ENCODE measurements at places on chromosomes 5 and 9.

DNA sequence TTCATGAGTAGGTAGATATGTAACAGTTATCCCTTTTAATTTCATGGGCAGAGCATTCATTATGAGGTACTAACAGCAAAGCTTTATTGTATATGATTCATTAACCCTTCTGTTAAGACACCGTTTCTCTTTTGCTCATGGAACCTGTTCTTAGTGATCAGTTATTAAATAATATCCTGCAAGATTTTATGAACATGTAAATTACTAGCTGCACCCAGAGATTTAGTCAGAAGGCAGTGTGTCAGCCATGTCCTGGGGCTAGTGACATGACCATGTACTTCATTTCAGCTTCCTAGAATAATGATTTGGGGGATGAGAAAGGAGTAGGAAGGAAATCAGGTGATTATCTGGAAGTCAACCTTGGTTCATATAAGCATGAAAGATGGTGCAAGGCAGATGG, 7.0 kb downstream of the MAST4 start:
- DNase-seq, result no peak

DNA sequence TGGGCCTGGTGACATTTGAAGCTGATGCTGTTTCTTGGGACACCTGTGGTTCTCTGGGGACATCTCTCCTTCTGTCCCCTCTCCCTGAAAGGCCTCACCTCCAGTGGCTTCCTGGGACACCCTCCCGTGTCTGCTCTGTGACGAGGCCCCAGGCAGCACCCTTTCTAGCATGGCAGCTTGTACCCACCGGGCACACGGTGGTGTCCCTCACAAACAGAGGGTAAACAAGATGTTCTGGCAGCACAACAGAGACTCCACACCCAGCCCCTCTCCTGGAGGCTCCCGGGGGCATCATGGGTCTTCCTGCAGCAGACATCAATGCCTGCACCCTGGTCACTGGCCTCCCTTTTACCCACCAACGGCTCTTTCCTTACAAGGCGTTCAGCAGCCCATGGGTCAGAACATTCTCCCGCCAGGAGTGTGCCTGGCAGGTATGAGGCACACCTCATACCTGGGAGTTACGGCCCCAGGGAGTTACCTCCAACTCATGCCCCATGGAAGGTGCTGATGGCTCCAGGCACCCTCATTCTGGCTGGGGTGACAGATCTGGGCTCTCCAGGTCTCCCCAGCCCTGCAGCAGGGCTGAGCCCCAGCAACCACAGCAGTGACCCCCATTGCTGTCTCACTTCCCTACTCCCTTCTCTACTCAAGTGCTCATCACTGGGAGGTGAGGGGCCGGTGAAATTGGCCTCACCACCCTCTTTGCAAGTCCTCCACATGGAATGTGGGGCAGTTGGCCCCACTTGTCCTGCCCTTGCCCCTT, 51.1 kb downstream of the BARX1 start:
- DNase-seq, result no peak

GRCh38 chr5:113447498-113448050, 12.8 kb upstream of the TSSK1B start:
- DNase-seq, result no peak

DNA sequence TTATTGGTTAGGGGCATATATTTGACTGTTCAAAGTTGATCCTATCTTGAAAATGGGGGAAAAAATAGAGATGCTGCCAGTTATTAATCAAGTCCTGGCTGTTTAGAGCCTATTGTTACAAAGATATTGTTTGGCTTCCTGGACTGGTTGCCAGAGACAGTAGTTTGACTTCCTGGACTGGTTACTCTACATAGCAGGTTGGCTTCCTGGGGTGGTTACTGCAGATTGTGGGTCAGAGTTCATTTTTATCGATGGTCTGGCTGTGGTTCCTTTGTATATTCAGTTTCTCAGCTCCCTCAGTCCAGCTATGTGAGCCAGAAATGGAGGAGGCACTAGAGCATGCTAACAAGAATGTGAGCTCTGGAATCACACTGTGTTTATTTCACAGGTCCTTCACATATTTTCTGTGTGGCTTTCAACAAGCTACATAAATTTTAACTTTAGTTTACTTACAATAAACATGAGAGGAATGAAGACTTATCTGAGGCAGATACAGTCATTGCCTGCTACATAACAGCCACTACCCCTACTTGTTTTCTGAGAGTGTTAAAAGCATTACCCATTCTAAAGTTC, 137.6 kb downstream of the TRPM3 start:
- no peak for DNase-seq

- peak; percentile 71 for DNase-seq
Observed at GRCh38 chr9:120926397-120926928, at the start of gene TRAF1. TRAF1 (minus strand) TSS chr9:120926796; CDS start chr9:120926075, 721 bp downstream.

- DNase-seq, result no peak
Observed at GRCh38 chr5:95069948-95070347, 214.9 kb downstream of the MCTP1 start.

DNA sequence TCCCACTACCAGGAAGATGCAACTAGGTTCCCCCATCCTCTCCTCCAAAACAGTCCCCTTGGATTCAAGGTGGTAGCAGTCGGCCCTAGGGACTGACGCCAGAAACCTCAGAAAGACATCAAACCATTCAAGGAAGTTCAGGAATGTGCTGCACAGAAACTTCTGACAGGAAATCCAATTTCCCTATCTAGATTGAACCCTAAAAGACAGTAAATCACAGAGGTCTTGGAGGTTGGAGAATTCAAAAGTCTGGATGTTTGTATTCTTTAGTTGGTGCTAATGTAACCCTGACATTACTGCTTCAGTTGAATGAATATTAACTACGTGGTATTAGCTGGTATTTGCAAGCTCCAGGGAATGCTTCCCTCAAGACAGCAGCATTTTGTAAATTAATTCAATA, 125.3 kb downstream of the SYK start:
- peak; percentile 23 for DNase-seq

DNA sequence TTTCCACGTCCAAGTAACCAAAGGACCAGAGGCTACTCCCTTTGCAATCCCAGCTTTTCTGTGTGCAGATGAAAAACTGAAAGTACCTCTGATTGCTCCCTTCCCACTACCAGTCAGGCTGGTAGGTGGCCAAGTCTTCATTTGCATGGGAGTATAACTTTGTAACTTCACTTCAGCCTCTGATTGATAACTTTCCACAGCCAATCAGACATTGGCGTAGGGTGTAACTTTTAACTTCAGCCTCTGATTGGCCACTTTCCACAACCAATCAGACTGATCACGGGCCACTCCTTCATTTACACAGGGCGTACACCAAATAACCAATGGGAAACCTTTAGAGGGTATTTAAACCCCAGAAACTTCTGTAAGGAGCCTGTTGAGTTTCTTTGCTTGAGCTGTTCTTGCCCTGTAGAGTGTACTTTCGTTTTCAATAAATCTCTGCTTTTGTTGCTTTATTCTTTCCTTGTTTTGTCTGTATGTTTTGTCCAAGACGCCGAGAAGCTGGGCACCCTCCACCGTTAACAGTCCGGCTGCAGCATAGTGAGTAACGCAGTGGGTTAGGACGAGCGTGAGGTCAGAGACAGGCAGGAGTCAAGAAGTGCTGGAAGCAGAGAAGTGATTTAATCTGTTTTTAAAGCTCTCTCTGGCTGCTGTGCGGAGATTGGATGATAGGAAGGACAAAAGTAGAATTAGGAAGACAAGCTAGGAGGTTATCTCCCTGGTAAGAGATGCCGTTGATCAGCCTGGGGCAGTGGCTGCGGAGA, 3.5 kb upstream of the EXOSC2 start:
- DNase-seq, result peak; percentile 95

- DNase-seq, result no peak
Observed at GRCh38 chr5:50963971-50964745, 297.7 kb downstream of the PARP8 start.

DNA sequence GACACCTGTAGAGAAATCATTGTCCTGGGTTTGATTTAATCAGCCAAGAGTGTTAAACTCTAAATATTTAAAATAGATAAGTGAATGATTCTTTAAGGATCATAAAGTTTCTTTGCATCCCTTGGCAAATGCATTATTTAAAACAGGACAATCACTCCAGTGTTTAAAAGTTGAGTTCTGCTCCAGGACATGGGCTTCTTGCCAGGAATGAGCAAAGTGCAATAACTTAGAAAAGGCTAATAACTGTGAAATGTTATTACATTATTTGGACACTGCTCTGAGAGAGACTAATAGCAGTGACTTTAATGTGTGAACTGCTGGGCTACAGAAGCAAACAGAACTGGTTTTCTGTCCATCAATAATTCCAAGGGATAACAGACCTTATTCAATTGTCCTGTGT, 283.3 kb downstream of the GABRB2 start:
- DNase-seq, result no peak
